ENCODE measurements at places on chromosomes 11 and 22.
A peak's percentile ranks its signal among the peaks of the same experiment; 100 is the strongest.

DNA sequence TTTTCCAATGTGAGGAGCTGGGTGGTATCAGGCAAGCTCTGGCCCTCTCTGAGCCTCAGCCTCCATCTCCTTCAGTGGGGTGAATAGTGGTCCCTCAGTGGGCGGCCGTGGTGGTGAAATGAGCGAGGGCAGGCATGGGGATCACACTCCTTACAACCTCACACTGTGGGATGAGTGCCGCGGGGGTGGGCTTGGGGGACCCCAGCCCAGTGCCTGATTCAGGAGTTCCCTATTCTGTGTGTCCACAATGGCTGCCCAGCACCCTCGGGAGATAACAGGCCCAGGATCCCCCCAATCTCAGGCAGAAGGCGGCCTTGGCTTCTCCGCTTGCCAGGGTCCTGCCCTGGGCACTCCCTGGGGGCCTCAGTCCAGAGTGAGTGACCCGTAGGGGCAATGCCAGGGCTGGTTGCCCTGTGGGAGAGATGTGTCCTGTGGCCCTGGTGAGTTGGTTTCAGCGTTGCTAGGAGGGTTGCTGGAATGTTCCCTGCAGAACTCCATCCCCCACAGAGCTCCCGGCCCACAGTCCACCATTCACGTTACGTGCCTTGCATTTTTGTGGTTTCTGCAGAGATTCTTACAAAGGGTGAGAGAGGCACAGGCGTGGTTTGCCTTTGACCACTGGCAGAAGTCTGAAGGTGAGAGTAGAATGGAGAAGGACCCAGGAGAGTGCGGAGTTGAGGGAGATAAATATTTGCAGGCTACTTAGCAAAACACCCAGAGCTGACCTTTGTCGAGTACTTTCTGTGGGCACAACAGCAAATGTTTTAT lies 2.9 kb downstream of the ALDH3B1 start:
- DNase-seq: peak; percentile 77

- DNase-seq: peak; percentile 6
Measured at GRCh38 chr22:41094041-41094593, 1.7 kb downstream of the EP300 start.

DNA sequence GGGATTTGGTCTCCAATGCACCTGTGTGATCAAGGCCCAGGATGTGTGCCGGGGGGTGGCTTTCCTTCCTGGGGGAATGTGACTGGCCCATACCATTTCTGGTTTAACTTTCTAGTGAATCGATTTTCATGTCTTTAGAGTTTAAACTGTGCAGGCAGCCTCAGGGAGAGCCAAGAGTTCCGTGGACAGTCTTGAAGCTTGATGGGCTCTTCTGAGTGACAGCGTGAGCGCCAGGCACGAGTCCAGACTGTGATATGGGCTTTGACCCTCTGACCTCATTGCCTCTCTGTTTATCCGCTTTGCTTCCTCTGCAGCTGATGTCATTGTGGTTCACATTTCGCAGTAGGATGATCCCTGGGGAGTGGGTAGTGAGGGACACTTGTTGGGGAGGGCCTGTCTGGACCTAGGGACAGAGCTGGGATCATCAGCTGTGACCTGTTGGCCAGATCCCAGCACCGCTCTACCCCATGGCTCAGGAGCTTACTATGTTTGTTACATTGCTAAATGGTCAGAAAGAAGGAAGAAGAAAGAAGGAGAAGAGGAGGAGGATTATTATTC lies 80.6 kb upstream of the CLDN5 start:
- no peak for DNase-seq

GRCh38 chr22:50184902-50185374 lies 775 bp upstream of the TRABD start:
- DNase-seq: no peak

DNA sequence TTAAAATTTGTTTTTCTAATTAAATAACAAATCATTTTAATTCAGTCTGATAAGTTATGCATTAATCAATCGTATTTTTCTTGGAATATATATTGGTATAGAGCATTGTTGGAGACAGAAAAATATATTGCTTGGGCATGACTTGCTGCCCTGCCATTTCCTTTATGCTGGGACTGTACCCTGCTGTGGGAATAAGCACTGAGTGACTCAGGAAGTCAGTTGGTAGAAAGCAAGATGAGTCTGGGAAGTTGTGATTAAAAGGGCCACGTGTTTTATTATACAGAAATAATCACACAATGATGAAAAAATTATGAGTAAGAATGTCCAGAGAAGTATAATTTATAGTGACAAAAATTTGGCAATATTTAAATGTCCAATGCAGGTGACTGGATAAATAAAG lies 139.5 kb downstream of the KIF18A start:
- DNase-seq: no peak

- no peak for DNase-seq
Measured at GRCh38 chr11:68767672-68768071, 16.4 kb upstream of the TESMIN start.

- peak; percentile 86 for DNase-seq
Measured at GRCh38 chr11:120546312-120547205, 35.0 kb downstream of the GRIK4 start.

GRCh38 chr11:129814244-129815014 lies 1.2 kb upstream of the TMEM45B start:
- DNase-seq: no peak

- no peak for DNase-seq
Measured at GRCh38 chr11:63298258-63298657, 54.9 kb upstream of the SLC22A25 start.
